ENCODE measurements at places on chromosomes 7 and 10.

DNA sequence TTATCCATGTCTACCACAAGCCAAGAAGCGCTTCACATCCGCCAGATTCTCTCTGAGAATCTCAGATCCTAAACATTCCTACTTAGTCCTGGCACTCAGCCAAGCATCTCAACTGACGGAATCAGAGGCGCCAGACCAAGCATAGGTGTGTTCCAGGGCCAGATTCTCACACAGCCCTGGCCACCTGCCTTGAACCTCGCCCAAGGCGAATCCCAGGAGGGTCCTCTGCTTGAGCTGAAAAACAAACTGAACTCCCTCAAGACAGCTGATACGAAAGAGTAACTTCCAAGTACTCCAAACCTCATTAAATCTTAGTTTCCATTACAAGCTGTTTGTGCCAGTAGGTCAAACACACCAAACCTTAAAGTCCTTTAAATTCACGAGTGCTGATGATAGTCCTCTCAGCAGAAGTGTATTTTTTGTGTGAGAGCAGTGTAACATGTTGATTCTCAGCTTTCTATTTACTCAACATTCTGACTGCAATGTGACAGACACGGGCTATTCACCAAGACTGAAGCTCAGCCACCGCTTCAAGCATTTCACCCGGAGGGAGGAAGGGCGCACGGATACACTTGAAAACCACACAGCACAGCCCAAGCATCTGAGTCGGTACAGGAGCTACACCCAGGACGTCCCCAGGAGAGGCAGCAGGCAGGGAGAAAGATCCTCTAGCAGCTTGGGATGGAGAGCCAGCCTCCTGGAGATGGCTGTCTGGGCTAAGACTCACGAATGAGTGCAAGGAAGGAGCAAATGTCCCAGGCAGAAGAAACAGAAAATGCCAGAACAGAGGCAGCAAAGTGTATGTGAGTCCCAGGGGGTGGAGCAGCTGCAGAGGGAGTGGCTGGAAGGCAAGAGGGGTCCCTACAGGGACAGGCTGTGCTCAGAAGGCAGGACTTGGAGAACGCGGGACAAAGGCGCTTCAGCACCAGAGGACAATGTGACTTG lies 6.0 kb downstream of the PARD3 start:
- no peak for DNase-seq

- DNase-seq = peak; percentile 5
These were observed 57.2 kb upstream of the FOXI2 start for GRCh38 chr10:127679642-127680255.

GRCh38 chr7:2313450-2314208 lies 612 bp downstream of the SNX8 start:
- DNase-seq = peak; percentile 44

DNA sequence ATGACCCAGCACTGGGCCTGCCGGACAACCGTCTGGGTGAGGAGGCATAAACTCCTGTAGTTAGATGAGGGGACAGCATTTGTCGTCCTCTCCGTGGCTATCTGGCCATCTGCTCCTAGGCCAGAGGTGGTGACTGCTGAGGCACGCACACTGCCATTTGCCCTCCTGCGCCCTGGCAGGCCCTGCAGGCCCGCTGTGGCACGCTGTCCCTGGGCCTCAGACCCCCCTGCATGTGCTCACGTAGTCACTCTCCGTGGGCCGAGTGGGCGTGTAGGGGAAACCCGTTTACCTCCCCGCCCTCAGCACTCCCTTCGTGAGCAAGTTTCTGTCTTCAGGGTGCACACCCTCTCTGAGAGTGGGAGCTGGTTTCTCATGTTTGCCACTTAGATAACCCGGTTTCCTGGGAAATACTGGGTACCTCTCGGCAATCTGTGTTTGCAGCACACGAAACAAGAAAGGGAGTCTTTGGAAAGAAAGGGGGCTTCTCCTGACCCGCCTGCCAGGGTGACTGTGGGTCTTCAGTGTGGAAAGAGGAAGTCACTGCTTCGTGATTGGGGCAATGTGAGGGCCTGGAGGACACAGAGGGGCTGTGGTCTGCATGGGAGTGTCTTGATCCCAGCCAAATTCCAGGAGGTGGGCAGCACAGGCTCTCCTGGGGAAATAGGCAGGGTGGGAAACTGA lies 10.8 kb downstream of the ADAMTS14 start:
- DNase-seq = peak; percentile 53

DNA sequence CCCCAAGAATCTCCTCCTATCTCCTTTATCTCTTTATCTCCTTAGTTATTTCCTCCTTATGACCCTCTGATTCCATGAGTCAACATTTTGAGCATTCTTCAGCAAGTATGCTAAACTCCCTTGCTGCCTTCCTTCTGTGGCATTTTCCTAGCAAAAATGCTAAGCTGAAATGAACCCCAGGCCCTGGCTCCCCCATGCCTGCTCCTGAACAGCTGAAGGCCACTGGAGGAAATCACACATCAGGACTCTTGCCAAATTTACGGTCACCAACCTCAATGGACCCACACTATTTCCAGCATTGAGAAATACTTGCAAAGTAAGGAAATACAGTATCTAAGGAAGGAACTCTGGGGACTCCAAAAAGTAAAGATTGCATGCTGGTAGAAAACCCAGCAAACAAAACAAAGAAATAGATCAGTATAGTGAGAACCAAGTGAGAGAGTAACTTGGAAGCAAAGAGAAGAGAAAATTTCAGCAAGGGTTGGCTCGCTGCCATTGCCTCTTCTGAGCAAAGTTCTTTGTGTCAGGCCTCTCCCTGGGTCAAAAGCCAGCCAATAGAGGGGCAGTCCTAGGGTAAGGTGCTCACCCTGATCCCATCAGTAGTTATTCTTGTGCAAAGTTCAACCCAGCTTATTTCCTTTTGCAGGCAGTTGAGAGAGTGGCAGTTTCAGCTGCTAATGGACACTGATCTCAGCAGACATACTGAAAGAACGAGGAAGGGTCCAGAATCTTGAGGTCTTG lies 5.1 kb upstream of the PLEKHS1 start:
- peak; percentile 11 for DNase-seq

DNA sequence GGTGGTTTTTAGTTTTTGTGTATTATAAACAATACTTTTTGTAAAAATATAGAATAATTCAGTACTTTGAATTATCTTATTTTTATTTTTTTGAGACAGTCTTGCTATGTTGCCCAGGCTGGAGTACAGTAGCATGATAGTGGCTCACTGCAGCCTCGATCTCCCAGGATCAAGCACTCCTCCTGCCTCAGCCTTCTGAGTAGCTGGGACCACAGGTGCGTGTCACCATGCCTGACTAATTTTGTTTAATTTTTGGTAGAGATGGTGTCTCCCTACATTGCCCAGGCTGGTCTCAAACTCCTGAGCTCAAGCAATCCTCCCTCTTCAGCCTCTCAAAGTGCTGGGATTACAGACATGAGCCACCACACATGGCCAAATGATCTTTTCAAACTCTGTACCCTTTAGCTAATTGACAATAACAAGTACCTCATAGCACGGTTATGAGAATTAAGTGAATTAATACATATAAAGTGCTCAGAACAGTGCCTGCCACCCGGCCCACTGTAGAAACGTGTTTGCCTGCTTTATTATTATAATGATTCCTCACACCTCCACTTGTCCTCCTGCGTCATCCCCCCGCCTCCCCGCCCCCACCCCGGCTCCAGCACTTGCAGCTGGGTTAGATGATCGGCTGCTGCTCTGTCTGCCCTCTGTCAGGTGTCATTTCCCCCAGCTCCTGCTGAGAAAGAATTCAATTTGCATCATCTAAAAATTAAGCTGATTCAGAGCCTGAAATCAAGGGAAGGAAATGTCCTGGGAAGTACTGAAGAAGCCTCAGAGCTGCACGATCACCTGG lies 53.6 kb upstream of the NRF1 start:
- DNase-seq = no peak

- DNase-seq = no peak
These were observed 94.9 kb upstream of the EEPD1 start for GRCh38 chr7:36058020-36058592.

- DNase-seq = no peak
These were observed 64.0 kb downstream of the AKR1E2 start for GRCh38 chr10:4889959-4890358.

DNA sequence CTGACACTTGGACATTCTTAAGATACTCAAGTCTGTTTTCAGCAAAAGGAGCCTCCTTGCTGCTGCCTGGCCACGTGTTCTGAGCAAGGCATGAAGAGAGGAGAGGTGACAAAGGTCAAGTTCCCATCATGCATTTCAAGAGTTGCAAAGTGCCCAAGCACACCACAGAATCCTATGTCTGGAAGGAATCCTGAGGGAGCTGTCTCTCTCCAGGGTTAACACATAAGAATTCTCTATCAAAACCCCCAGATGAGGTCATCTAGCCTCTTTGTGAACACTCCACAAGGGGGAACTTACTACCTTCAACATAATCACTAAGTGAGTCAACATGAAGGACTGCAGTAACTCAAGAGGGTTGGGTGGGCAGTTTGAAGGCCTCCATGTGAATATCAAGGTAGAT lies 155.5 kb downstream of the RNF216 start:
- DNase-seq = no peak

GRCh38 chr7:51121931-51122425 lies 194.6 kb downstream of the COBL start:
- no peak for DNase-seq

DNA sequence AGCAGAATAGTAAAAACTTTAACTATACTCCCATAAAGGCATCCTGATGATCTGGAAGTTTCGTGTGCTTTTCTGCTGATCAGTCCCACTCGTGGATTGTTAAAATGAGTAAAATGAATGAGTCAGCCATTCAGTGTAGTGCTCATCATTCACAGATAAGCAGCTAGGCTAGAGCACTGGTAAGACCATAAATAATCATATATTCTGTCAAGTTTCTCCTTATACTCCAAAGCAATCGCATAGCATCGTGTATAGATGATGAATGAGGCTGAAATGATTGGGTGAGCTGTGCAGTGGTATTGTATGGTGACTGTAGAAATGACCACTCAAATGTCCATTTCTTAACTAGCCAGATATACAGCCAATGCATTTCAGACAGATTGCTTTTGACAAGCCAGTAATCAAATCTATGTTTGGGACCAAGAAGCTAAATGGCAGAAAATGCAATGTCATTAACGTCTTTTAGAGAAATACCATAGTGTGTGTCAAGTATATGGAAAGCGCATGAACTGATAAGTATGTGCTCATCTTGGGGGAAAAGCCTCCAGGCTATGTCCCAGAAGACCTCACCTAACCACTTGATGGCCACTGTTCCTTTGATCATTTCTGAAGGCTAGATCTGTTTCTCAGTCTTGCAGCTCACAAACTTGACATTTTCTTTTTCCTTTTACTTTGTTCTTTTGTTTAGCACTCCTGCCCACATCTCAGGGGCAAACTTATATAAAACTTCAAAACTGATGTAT lies 227.2 kb upstream of the FAM3C start:
- DNase-seq = no peak

- DNase-seq = peak; percentile 53
These were observed 1.5 kb downstream of the IRF5 start for GRCh38 chr7:128939075-128939860.

- DNase-seq = peak; percentile 22
These were observed 45.7 kb upstream of the IL6 start for GRCh38 chr7:22681312-22681711.

DNA sequence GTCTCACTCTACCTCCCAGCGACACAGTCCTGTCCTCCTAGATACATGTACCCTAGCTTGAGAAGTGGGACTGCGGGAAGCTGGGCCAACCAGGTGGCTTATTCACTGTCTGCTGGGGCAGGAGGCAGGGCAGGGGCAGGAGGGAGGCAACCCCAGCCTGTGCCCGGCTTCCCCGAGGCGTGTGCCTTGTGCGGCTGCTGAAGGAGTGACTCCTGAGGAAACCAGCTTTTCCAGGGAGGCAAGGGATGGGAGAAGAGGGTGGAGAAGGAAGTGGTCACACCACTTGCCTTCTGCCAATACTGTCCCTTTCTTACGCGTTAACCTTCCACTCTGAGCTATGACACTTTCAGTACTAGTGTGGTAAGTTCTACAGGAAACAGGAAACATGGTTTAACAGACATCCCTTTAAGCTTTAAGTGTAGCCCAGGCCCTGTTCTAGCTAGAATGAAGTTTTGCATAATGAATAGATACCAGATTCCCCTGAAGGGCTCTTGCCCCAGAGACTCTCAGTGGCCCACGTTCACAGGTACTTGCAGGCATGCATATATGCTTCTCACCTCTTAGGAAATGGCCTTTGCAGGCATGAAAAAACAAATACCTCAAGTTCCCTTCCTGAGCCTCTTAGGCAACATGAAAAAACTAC lies 40.6 kb downstream of the SYPL1 start:
- DNase-seq = peak; percentile 91

DNA sequence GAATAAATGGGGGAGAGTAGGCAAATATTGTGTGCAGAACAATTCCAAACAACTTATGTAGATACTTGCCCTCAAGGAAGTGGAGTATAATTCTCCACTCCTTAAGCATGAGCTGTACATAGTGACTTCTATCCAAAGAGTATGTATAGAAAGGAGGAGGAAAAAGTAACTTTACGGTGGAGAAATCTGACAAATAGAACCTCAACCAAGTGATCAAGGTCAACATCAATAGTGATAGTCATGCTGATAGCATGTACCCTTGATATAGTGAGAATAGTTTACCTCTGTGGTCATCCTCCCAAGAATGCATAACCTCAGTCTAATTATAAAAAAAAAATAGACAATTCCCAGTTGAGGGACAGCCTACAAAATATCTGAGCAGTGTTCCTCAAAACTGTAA lies 89.1 kb upstream of the NANOS1 start:
- no peak for DNase-seq

DNA sequence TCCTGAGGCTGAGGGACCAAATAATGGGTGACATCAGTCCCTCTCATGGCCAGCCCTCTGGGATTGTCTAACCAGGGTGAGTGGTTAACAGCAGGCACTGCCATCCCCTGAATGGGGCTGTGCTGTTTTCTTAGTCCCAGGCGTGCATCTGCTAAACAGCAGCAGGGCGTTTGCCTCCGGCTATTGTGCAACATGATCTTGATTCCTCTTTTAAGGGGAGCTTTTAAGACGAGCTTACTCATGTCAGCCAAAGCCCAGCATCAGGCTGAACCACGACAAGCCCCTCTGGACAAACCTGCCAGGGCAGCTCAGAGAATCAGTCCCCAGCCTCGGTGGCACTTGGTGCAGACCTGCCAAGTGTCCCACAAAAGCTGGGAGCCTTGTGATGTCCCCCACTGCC lies 16.2 kb upstream of the IGFBP3 start:
- DNase-seq = peak; percentile 41

- no peak for DNase-seq
These were observed 28.9 kb downstream of the ADD3 start for GRCh38 chr10:110036640-110037039.

- peak; percentile 85 for DNase-seq
These were observed 41.8 kb upstream of the GJD4 start for GRCh38 chr10:35563261-35563891.

DNA sequence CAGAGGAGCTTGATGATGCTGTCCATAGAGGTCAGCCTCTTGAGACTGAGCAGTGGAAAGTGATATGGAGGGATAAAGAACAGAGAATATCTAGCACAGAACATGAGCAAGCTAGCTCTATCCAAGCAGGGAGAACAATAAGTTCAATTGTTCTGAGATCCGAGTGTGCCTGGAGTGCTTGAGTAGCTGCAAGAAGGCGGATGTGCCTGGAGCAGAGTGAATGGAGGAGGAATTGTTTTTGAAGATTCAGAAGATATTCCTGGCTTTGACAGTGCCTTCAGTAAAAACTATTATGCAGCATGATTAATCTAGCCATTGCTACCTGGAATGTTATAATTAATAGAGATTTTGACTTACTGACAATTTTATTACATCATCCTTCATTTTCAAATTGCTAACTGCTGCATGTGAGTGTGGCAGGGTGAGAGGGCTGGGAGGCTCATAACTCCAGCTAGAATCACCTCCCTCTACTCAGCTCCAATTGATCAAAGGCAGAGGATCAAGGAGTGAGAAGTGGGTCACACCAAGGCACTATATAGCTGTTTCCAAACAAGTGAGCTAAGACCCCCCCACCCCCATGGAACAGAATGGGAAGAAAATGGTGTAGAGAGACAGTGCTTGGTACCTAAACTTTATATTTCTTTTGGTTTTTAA lies 302.8 kb downstream of the ADRA2A start:
- DNase-seq = no peak

Data from hematopoietic multipotent progenitor cell treated with erythropoietin and hydrocortisone succinate and interleukin-3 and kit ligand, for 4 days (in vitro differentiated cells).